ENCODE measurements at places on chromosomes 12 and 14. TPM values are rescaled to one million over a fixed set of nuclear protein-coding genes. Genes with fewer than 3 reads are reported as not detected.

The PRB2 gene
- not detected for total RNA-seq

The TMEM229B gene
- total RNA-seq: not detected

DNA sequence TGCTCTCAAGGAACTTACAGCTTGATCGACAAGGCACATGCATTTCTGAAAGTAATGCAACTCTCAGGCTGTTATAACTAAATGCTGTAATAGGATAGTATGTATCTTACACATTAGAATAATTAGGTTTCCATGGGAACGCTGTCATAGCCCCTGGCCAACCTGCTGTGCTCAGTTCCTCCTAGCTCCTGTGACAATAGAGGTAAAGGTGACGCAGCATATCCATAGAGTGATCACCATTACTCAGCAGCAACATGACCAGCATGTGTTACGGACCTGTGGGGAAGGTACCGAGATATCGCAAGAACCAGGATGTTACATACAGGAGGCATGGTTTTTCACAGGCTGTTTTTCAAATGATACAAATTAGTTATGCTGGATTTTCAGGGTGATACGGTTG lies 150.7 kb downstream of the CAND1 start:
- H3K27ac ChIP-seq: no peak overlapping the region
- H3K36me3 ChIP-seq: no peaks in the 10 kb centered on the region
- no peaks in the 10 kb centered on the region for H3K4me1 ChIP-seq
- no peak overlapping the region for H3K4me3 ChIP-seq
- DNase-seq: no peak

GRCh38 chr12:78208092-78208491 lies 377.4 kb downstream of the NAV3 start:
- H3K4me3 ChIP-seq: no peak overlapping the region
- no peaks in the 10 kb centered on the region for H3K4me1 ChIP-seq
- no peak for DNase-seq
- H3K36me3 ChIP-seq: peaks cover 7% of the 10 kb centered on the region
- H3K27me3 ChIP-seq: no peaks in the 10 kb centered on the region
- H3K27ac ChIP-seq: no peak overlapping the region

DNA sequence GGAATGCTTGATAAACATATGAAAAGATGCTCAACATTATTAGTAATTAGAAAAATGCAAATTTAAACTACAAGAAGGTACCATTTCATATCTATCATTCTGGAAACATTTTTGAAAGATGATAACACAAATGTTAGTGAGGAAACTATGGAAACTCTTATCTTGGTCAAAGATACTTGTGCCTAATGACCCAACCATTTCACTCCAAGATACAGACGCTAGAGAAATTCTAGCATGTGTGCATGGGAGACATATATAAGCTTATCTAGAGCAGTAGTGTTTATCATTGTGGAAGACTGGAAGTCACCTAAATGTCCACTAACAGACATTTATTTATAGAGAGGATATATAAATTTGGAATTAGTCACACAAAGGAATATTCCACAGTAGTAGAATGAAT lies 143.1 kb upstream of the HMGA2 start:
- peaks cover 3% of the 10 kb centered on the region for H3K4me1 ChIP-seq
- H3K4me3 ChIP-seq: no peak overlapping the region
- H3K27ac ChIP-seq: no peak overlapping the region
- DNase-seq: no peak
- H3K36me3 ChIP-seq: no peaks in the 10 kb centered on the region

DNA sequence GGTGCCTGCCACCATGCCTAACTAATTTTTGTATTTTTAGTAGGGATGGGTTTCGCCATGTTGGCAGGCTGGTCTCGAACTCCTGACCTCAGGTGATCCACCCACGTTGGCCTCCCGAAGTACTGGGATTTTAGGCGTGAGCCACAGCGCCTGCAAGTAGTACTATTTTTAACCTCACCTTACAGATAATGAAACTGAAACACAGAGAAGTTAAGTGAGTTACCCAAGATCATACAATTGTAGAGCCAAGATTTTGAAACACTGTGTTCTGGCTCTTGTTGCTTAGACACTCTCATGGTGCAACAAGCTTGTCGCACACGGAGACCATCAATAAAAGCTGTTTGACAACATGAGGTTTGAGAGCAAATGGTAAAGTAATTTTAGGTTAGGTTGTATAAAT lies 159.1 kb upstream of the LMNTD1 start:
- no peaks in the 10 kb centered on the region for H3K27me3 ChIP-seq
- no peaks in the 10 kb centered on the region for H3K36me3 ChIP-seq
- H3K4me3 ChIP-seq: no peak overlapping the region
- no peak overlapping the region for H3K27ac ChIP-seq

- no peak for DNase-seq
- H3K27me3 ChIP-seq: no peaks in the 10 kb centered on the region
- no peak overlapping the region for H3K27ac ChIP-seq
- peaks cover 53% of the 10 kb centered on the region for H3K4me1 ChIP-seq
- H3K4me3 ChIP-seq: no peak overlapping the region
Observed at GRCh38 chr14:61331992-61332657, 10.7 kb downstream of the PRKCH start.

- H3K27ac ChIP-seq: no peak overlapping the region
- no peak overlapping the region for H3K4me3 ChIP-seq
- no peaks in the 10 kb centered on the region for H3K4me1 ChIP-seq
- DNase-seq: no peak
- no peaks in the 10 kb centered on the region for H3K36me3 ChIP-seq
Observed at GRCh38 chr14:59510966-59511365, 26.6 kb downstream of the JKAMP start.

The CCND2 gene
- total RNA-seq: 3.4 TPM

The GUCY2C gene
- not detected for total RNA-seq

The LTBP2 gene
- total RNA-seq: 264 TPM

DNA sequence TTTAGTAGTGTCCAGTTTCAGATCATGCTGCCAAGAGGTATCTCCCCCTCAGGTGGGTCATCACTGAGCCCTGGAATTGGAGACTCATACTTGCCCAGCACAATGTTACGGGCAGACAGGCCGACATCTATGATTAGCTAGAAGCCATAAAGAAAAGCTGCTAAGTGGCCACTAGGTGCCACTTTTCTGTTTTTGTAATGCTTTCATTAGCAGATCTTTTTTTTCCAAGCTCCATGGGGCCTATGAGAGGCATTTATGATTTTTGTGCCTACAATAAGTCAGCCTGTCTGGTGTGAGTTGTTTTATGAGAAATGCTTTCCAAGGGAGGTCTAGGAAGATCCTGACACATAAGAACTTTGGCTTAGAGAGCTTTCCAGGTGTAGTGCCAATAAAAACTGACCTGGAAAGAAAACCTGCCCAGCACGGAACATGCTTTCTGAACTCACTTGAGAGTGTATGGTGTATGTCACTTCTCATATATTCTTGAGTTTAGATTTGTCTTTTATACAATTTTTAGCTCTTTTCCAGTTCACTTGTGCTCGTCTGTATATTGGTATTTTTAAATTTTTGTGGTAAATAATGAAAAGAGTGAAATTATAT lies 21.8 kb upstream of the SMCO2 start:
- no peak overlapping the region for H3K4me3 ChIP-seq
- DNase-seq: peak; percentile 65
- no peak overlapping the region for H3K27ac ChIP-seq
- no peaks in the 10 kb centered on the region for H3K27me3 ChIP-seq
- no peaks in the 10 kb centered on the region for H3K36me3 ChIP-seq
- no peaks in the 10 kb centered on the region for H3K4me1 ChIP-seq

GRCh38 chr14:74563233-74563585 lies 48.8 kb downstream of the LTBP2 start:
- peaks cover 16% of the 10 kb centered on the region for H3K36me3 ChIP-seq
- DNase-seq: peak; percentile 52
- no peak overlapping the region for H3K4me3 ChIP-seq
- no peaks in the 10 kb centered on the region for H3K4me1 ChIP-seq
- H3K27ac ChIP-seq: no peak overlapping the region
- no peaks in the 10 kb centered on the region for H3K27me3 ChIP-seq

DNA sequence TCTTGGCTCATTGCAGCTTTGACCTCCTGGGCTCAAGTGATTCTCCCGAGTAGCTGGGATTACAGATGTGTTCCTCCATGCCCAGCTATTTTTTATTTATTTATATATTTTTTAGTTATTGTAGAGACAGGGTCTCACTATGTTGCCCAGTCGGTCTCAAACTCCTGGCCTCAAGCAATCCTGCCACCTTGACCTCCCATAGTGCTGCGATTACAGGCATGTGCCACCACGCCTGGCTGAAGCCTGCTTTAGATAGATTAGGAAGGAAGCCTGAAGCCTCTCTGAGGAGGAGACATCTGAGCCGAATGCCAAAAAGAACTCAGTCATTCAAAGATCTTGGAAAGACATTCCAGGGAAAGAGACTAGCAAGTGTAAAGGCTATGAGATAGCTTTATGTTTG lies 10.2 kb downstream of the INHBC start:
- no peak overlapping the region for H3K4me3 ChIP-seq
- no peaks in the 10 kb centered on the region for H3K36me3 ChIP-seq
- H3K27me3 ChIP-seq: no peaks in the 10 kb centered on the region

GRCh38 chr12:90216815-90217214 lies 508.2 kb upstream of the ATP2B1 start:
- no peak overlapping the region for H3K4me3 ChIP-seq
- DNase-seq: peak; percentile 57
- H3K27me3 ChIP-seq: no peaks in the 10 kb centered on the region
- H3K27ac ChIP-seq: no peak overlapping the region
- peaks cover 4% of the 10 kb centered on the region for H3K4me1 ChIP-seq

- H3K4me1 ChIP-seq: peaks cover 35% of the 10 kb centered on the region
- H3K27ac ChIP-seq: peak overlapping the region; percentile 78
- DNase-seq: no peak
Observed at GRCh38 chr12:68609998-68610369, 715 bp upstream of the RAP1B start.

The CHPT1 gene
- total RNA-seq: 25.3 TPM

DNA sequence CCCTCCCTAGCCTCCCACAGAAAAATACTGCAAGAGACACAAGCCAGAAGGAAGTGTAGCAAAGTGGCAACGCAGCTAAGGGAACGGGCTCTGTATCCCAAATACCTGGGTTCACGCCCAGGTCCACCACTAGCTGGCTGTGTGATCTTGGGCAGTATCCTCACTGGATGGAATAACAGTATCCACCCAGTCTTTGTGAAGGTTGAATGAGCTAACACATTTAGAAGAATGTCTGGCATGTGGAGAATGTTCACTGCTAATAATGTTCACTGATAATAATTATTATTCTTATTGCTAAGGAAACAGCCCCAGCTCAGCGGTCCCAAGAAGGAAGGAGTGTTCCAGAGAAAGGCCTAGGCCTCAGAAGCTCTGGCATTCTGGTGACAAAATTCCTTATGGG lies 70.9 kb downstream of the VWF start:
- H3K4me3 ChIP-seq: no peak overlapping the region
- peaks cover 74% of the 10 kb centered on the region for H3K36me3 ChIP-seq
- H3K4me1 ChIP-seq: peaks cover 38% of the 10 kb centered on the region
- H3K27me3 ChIP-seq: no peaks in the 10 kb centered on the region
- peak overlapping the region; percentile 67 for H3K27ac ChIP-seq
- peak; percentile 51 for DNase-seq

DNA sequence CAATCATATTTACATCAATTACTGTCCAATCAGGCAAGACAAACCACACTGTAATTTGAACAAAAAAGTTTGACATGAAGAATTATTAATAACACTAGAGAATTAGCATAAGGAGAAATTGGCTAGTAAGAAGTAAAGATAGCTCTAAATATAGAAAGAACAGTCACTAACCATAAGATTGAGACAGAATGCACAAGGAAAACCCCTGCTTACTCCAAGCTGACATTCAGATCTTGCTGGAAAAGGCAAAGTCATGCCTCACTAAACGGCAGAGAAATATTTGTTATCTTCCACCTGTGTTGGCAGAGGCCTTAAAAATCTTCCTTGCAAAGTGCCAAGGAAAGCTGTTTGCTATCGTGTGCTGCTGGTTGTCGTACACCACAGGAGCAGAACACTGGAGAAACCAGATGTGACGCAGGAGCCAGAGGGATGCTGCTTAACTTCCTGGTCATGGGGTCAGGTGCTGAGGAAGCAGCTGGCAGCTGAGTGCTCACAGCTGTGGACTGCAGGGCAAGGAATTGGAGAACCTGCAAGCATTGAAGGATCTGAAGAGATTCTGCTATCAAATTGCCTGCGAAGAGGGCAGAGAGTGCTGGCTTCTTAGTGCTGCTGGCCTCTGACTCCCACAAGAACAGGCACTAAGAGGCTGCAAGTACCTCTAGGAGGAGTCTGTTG lies 1323.3 kb downstream of the LRFN5 start:
- no peaks in the 10 kb centered on the region for H3K27me3 ChIP-seq
- no peak overlapping the region for H3K4me3 ChIP-seq
- H3K4me1 ChIP-seq: no peaks in the 10 kb centered on the region
- no peak overlapping the region for H3K27ac ChIP-seq

DNA sequence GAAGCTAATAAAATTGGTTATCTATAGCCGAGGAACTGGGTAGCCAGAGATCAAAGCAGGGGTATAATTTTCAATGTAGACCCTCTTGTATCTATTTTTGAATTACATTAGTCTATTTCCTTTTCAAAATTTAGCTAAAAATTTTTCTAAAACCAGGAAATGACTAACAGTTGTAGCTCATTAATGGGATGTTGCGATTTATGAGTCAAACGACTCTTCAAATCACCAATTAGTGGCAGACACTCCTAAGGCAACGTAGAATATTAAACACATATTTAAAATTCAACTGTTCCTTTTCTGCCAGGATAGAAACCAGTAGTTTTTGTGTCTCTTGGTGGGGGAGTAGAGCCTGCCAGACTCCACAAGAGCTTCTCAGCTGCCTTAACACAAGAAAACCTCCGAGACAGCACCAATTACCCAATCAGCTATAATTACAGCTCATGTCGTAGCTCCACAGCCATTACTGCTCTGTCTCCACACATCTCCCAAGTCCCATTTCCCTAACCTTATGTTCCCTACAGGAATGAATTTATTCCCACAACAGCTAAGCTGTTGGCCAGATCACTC lies 26.9 kb downstream of the GCN1 start:
- peak overlapping the region; percentile 62 for H3K27ac ChIP-seq
- peaks cover 8% of the 10 kb centered on the region for H3K36me3 ChIP-seq
- H3K27me3 ChIP-seq: no peaks in the 10 kb centered on the region
- DNase-seq: peak; percentile 54

The WNT5B gene
- total RNA-seq: not detected

DNA sequence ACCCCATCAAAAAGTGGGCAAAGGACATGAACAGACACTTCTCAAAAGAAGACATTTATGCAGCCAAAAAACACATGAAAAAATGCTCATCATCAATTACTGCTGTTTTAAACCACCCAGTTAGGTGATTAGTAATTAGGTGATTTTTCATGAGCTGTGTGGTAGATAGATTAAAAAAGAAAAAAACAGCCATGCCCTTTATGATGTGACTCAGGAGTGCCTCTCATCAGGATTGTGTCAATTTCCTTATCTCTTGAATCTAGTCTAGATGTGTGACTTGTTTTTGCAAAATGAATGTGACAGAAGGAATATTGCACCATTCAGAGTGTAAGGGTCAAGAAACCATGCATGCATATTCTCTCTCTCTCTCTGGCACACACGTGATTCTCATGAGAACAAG lies 5.7 kb downstream of the OR10A7 start:
- H3K27me3 ChIP-seq: no peaks in the 10 kb centered on the region
- no peaks in the 10 kb centered on the region for H3K4me1 ChIP-seq
- DNase-seq: no peak

The TAC3 gene
- total RNA-seq: not detected

GRCh38 chr14:34181338-34181737 lies 230.5 kb upstream of the EGLN3 start:
- DNase-seq: no peak
- H3K27me3 ChIP-seq: no peaks in the 10 kb centered on the region
- H3K4me1 ChIP-seq: no peaks in the 10 kb centered on the region
- H3K36me3 ChIP-seq: no peaks in the 10 kb centered on the region
- H3K27ac ChIP-seq: no peak overlapping the region
- no peak overlapping the region for H3K4me3 ChIP-seq
